Activated T-cell treated with anti-CD3 and anti-CD28 coated beads, Interleukin-2, amount 50 U/mL, for 48 hours (primary cell): ENCODE measurements at places on chromosomes 16 and 17.
A peak's percentile ranks its signal among the peaks of the same experiment; 100 is the strongest.

GRCh38 chr17:82956146-82956725 is 116.4 kb upstream of the ZNF750 start:
- DNase-seq, result no peak

DNA sequence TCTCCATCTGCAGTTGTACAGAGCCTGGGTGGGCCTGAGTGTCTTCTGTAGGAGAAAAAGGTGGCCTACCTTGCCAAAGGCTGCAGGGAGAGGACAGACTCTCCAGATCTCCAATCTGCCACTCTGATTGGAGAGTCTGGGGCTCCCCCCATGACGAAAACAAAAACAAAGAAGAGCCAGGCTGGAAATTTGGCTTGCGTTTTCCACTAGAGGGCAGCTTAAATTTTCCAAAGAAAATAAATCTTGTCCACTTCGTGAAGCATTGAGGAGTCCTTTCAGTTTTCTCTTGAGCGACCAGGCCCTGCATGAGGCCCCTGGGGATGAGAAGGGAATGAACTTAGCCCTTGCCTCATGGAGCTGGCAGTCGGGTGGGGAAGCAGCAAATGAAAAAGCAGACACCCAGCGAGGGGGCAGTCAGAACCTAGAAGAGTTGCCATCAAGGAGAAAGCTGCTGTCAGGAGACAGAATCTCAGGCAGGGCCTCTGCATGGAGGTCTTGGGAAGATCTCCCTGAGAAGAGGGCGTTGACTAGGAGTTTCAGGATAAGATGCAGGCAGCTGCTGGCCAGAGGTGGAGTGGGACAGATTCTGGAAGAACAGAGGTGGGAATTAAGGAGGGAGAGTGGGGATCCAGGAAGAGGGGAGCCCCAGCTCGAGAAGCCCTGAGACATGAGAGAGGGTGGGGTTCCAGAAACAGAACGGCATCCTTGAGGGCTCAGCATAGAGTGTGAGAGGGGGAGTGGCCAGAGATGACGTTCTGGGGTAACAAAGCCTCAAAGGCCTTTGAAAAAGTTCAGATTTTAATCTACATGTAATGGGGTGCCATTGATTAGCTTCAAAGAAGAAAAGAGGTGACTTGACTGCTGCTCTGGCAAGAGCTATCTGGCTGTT is 8.4 kb upstream of the SHCBP1 start:
- DNase-seq, result no peak

DNA sequence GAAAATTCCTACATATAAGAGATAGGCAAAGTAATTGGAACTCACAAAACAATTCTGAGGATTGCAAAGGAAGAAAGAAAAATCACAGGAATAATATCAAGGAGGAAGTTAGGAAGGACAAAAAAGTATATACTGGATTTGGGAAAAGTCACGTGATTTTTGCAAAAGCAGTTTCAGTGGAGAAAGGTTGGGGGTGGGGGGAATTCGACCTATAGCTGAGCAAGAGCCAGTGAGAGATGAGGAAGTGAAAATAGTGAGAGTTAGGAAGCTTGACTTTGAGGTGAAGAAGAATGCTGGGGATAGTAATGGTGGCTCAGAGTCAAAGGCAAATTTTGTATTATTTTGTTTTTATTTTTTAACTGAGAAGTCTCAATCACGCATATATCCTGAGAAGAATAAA is 438.0 kb upstream of the PMFBP1 start:
- no peak for DNase-seq

- no peak for DNase-seq
These were observed 232.3 kb downstream of the KATNIP start for GRCh38 chr16:27781981-27782880.

DNA sequence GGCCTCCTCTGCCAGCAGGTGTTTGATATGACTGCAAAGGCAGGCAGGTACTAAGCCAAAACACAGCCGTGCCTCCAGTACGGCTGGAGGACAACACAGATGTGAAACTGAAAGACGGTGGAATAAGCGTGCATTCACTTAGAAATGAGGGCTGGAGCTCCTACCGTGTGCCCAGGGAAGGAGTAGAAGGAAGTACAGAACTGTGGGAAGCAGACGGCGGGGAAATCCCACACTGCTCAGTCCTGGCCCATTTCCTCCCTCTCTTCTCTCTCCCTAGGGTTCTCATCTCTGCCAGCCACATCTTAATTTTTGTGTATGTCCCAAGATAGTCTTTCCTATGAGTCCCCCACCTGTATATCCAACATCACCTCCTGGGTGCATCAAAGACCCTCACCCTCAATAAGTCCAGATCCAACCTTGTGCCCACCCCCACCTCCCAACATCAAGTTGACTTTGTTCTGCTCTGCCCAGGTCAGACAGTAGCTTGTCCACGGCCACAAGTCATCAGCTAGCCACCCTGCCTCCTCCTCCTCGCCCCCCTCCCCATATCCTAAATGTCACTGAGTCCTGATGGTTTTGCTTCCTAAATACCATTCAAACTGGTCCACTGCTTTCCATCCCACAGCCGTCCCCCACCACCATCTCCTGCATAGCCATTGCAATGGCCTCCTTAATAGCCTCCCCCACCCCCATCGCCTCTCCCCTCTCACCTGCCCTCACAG is 77.1 kb upstream of the RPL38 start:
- DNase-seq, result no peak

- DNase-seq, result no peak
These were observed 73.7 kb downstream of the NETO2 start for GRCh38 chr16:47069841-47070584.

DNA sequence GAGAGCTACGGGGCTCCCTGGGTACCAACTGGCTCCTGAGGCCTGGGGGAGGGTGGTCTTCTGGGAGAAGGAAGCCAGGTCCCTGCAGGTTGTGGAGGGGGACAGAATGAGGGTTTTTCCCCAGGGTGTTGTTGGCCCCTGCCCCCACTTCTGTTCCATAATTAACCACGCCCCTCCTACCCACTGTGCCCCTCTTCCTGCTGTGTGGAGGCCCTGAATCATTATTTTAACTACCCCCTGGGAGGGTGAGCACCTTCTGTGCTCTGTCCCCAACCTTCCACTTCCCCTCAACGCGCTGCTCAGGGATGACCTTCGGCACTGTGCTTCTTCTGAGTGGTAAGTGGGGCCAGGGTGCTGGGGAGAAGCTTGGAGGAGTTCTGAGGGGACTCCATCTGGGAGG is at the start of gene ITGAD:
TSS of gene ITGAD (plus strand) at position 280 of the 400 bp plus-strand sequence. CDS start at position 306, 26 bp downstream.
- DNase-seq, result no peak

- DNase-seq, result no peak
These were observed 510 bp upstream of the RAB40B start for GRCh38 chr17:82698974-82699442.

DNA sequence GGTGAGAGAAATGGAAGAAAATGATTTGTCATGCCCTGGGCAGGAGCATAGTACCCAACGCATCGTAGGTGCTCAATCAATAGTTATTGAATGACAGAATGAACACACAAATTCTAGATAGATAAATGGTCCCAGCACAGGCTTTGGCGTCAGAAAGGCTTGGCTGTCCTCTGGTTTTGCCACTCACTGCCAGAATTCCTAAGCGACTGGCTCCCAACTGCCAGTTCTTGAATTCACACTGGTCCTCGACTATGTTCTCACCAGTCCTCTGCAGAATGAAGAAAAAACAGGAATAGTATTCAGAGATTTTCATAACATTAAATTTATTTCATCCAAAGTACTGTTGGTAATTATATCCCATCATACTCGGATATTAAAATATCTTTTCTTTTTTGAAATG is 163.1 kb upstream of the NOL11 start:
- no peak for DNase-seq

DNA sequence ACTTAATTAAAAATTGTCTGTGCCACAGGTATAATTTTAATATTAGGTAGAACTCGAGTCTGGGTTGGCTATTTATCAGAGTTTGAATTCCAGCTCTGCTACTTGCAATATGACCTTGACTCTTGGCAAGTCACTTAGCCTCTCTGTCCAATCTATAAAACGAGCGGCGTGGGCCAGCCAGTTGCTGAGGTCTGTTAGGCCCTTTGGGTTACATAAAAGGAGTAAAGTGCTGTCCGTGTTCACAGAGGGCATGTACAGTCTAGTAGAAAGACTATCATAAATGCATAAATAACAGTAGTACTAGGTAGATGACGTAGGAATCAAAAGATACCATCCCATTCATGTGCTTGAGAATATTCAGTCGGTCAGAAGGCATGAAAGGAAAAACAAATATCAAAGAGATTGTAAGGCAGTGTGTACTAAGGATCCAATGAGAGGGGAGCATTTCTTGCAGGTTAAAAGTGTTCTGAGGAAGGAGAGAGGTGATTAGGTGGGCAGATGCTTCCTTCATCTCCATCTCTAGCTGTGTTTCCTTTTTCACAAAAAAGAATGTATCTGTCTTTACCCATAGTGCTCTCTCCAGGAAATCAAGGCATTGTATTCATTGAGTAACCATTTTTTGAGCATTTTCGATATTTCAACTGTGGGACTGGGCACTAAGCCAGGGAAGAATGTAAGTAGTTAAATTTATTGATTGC is 2.4 kb downstream of the TNRC6A start:
- DNase-seq, result no peak

DNA sequence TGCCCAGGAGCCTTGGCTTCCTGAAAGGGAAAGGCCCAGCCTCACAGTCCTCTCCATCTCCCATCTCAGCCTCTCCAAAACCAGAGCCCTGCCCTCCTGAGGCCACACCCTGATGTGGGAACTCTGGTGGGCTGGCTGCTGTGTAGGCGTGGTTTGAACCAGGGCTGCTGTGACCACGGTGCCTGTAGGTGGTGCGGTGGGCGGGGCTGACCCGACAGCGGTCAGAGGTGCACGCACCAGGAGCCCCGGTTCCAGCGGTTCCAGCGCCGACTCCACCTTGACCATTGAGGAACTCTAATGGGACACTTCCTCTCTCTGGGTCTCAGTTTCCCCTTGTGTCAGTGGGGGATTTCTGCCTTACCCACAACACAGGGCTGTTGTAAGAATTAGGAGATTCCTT is 2.4 kb downstream of the RAP1GAP2 start:
- DNase-seq, result no peak

- no peak for DNase-seq
These were observed 5.0 kb upstream of the NAGLU start for GRCh38 chr17:42530952-42531454.

GRCh38 chr16:51163894-51164566 is 13.0 kb upstream of the SALL1 start:
- DNase-seq, result no peak

- DNase-seq, result peak; percentile 69
These were observed 60.4 kb downstream of the BAIAP2 start for GRCh38 chr17:81095383-81095762.

DNA sequence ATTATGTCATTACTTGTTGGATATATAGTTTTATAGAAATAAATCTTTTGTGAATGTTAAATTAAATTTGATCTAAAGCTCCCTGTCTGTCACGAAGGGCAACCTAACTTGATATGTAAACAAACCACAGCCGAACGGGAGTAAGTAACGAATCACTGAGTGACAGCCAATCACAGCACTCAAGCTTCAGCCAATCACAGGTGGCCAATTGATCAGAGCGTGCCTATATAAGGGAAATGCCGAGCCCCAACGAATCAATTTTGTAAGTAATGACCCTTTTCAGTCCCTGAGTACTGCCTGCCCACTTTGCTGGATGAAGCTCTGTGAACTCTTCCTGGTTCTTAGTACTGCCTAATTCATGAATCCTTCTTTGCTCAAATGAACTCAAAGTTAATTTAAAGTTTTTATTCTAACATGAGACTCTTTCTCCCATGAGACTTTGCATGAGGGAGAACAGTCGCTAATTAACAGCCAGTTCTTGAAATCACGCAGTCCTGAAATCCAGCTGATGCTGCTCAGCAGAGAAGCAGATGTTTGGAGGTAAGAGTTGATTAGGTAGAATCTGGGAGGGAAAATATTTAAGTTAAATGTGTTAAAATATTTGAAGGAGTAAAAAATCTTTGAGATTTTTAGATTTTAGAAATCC is 302.2 kb downstream of the CNTNAP4 start:
- no peak for DNase-seq

DNA sequence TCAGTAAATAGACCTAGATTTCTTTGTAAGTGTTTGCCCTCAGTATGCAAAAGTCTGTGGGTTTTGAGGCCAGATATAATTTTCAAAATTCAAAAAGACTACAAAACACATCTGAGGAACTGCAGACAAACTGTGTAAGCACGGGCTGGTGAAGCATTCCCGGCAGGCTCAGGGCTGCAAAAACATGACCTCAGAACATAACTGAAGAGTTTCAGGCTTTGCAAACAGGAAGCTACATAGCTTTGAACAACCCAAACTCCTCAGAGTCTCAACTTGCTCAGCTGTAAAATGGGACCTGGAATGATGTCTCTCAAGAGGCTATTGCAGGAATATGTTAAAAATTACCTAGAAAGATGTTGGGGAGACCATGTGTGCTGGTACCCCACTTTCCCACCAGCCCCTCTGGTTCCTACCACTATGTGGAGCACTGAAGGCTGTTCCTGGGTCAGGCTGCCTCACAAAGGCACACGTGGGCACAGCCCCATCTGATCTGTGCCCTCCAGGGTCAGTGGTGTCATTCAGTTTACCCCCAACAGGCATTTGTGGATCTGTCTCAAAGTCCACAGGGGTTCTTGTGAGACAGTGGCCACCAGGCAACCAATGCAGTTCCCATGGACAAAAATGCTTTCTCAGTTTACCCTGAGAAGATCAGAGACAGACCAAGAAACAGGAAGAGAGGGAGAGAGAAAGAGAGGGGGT is 72.9 kb downstream of the CREBBP start:
- DNase-seq, result no peak

DNA sequence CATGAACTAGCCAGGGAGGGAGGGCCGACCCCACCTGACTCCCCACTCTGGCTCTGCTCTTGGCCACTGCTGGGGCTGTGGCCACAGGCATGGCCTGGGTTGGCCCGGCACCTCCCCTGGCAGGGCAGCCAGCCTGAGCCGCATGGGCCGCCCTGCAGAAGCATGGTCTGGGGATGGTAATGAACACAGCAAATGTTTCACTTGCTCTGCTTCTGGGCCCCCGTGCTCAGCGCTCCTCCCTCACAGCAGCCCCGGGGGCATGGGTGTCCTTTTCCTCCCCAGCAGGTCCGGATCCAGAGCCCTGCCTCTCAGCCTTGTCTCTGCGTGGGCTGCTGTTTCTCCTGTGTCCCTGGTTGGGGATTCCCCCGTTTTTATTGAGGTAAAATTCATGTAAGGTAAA is 30.9 kb upstream of the KCNJ12 start:
- DNase-seq, result no peak

DNA sequence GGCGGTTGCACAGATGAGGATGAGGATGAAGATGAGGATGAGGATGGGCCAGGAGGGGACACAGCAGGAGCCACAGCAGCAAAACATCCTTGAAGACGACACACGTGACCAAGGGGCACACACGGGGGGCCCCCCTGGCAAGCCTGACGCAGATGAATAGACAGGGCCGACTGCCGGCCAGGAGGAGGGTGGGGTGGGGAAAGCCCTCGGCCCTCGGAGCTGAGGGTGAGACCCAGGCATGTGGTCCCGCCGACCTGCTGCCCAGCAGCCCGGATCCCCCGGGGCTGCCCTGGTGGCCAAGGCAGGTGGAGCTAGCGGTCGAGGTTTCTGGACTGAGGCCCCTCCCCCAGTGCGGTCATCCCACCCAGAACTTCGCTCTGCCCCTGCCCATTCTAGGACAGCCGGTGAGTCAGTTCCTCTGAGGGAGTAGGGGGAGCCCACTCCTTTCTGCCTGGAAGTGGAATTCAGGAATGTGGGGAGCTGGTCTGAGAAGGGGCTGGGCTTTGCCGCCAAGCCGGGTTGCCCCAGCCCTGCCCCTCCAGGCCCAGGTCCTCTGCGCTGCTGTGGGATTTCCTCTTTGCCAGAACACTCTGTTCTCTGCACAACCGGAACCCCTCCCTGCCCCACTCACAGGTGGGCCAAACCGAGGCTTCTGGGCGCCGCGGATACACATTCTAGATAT is 9.9 kb downstream of the CYGB start:
- no peak for DNase-seq

- peak; percentile 31 for DNase-seq
These were observed 26.6 kb upstream of the KCNG4 start for GRCh38 chr16:84266451-84266850.
